ENCODE measurements at places on chromosomes 3 and 15.

DNA sequence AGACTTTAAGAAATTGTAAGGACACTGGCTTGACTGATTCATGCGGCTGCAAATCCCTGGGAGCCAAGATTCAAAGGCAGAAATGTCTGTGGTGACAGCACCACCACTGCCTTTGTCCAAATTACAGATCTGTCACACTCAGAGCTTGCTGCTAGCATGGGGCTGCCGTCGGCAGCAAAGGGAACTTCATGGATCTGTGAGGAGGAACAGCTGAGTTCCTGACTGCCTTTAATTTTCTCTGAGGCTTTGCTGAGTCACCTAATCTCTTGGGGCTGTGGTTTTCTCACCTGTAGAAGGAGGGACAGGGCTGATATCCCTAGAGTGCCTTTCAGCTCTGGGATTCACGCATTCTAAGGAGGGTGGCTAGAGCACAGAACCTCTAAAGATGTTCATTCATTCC is 4.1 kb upstream of the PAK6 start:
- DNase-seq: no peak

DNA sequence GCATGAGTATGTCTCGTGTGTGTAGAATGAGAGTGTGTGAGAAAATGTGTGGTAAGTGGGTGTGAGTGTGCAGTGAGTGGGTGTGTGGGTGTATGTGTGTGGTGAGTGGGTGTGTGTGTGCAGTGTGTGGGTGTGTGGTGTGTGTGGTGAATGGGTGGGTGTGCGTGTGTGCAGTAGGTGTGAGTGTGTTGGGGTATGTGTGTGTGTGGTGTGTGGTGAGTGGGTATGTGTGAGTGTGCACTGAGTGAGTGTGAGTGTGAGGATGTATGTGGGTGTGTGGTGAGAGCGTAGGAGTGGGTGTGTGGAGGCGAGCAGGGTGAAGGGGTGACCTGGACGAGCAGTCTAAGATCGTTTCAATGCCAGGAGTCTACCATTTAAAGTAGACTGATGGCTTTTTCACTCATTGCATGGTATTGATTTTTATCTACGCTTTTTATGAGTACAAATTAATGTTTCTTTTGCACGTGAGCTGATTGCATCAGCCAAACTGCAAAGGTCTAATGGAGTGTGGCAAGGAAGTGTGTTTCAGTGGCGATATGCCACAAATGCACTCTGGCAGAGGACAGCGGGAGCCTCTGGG is 1.6 kb upstream of the CPN2 start:
- no peak for DNase-seq

DNA sequence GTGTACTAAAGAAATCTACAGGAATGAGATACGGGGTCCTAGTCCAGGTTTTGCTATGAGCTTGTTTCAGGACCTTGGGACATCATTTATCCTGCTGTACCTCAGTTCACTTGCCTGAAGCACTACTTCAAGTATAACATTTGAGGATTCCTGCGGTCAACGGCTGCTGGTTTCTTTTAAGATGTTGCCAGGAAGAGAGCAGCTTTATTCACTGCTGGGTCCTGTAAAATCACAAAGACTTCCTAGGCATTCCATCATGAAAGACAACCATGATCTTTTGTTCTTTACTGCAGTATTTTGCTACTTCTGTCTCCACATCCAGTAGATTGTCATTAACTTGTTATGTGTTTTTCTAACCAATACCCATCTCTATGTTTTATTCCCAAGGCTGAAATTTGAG is 61.0 kb upstream of the PYDC2 start:
- DNase-seq: no peak

- DNase-seq: no peak
Observed at GRCh38 chr3:51932471-51933370, 9.0 kb downstream of the RRP9 start.

DNA sequence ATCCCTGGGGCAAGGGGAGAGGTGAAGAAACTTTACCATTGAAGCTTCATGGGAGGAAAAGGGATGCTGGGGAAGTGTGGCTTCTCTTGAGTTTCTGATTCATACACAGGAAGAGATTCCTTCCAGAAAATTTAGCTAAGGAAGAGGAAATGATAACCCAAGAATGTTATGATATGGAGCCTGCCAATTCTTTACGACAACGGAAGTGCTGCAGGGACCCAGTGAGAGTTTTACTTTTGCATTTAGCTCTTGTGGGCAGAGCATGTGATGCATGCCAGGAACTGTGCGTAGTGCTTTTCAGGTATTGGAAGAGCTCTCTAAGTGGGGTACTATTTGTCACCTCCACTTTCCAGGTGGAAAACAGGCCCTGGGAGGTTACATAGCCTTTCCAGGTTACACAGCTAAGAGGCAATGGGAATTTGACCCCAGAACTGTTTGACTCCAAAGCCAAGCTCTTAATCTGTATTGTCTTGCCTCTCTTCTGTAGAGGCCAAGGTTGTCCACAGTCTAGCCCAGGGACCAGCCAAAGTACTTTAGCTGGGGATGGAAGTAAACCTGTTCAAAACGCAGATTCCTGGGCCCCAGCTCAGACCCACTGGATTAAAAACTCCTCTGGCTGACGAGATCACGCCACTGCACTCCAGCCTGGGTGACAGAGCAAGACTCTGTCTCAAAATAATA is 23.0 kb downstream of the CMTM7 start:
- no peak for DNase-seq

- no peak for DNase-seq
Observed at GRCh38 chr3:36373666-36374065, 6.6 kb upstream of the STAC start.

DNA sequence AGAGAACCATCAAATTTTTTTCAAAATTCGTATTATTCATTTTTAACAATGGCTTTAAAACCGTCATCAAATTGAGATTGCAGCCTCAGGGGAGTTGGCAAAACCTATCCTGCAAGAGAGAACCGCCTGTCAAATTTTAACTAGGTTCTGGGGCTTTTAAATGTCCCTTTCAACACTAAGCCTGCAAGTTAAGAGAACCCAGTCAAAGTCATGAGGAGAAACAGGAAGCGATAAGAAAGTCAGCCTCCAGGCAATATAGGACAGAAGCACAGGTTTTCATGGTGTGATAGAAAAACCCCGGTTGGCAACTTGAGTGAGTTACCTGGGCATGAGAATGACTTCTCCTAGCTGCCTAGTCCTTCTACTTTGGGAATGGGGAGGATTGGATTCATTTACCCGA is 59.8 kb downstream of the CPNE4 start:
- no peak for DNase-seq

DNA sequence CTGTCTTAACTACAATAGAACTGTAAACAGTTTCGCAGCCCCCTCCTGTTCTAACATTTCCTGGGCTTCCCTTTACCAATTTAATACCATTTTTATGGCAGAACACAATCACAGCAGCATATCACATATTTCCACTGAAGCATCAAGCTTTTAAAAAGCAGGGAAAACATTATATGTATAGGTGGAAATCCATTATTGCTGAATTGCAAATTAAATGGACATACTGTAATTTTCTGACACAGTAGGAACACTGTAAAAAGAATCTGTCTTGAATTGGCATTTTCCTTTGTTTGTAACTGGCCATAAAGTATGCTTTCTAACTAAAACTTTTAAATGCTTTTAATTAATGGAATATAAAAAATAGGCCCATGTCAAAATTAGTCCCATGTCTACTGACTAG is 1385.8 kb downstream of the SI start:
- DNase-seq: no peak

DNA sequence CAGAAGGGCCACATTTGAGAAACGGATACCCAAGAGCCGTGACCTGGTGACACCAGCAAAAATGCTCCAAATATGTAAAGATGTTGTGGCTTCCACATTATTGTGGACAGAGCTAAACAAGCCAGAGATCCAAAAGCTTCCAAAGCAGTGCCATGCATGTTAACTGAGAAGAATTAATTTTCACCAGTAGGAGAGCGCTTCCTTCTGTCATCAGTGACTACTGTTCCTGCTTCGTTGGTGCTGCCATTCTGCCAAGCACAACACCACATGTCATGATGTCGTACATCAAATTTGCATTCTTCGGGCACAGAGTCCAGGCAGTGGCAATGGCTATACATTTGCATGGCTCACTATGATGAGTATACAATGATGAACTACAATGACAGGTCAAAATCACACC is 19.1 kb upstream of the CHST2 start:
- no peak for DNase-seq

- no peak for DNase-seq
Observed at GRCh38 chr15:50166216-50166615, 15.8 kb upstream of the SLC27A2 start.

DNA sequence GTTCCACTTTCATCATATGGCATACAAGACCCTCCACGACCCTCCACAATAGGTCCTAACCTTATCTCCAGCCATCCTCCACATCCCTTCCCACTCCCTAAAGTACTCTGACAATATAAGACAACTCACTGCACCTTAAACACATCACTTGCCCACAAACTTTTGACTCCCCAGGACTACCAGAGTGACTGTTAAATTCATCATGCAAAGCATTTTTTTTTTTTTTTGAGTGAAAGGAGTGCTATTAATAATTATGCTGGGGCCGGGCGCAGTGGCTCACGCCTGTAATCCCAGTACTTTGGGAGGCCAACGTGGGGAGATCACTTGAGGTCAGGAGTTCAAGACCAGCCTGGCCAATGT is 55.8 kb downstream of the OSBPL10 start:
- no peak for DNase-seq

DNA sequence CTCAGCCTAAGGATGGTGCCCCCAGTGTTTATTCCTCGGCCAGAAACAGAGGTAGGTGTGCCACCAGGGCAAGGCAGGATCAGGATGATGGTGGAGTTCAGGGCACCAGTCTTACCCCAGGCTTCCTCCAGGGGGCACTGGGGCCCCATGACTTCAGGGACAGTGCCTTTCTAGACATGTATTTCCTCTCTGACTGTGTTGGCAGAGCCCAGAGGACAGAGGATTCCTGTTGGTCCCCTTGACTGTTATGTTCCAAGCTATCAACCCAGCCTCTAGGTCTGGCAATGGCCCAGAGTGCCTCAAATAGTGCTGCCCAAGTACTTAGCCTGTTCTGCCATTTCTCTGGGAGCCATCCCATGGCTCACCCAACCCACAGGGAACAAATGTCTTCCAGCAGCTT is 2.8 kb downstream of the HEMK1 start:
- peak; percentile 86 for DNase-seq

GRCh38 chr15:90840157-90840855 is 28.1 kb upstream of the FURIN start:
- DNase-seq: no peak

DNA sequence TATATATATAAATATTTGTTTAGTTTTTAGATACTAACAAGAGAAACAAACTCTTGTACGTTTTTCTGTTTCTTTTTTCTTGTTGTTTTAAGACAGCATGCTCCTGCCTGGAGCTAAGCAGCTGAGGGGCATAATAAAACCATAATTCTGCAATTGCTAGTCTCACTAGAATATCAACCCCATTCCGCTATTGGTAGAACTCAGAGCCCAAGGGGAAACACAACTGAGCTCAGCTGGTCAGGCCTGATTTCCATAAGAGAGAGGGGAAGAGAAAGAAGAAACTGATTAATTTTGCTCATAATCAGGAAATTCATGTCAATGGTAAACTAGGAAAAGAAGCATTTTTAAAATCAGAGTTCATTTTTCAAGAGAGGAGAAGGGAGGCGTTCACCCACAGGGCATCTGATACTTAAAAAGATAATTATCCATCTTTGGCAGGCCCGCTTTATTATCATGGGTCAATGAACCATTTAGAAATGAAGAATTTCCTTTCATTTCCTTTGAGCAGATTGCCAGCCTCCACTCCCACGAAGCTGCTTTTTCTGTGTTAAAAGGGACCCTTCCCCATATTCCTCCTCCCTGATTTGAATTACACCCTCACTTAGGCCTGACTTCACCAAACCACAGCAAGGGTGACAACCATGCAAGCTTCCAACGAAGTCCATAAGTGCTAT is 965.3 kb upstream of the CFAP20DC start:
- no peak for DNase-seq

- peak; percentile 55 for DNase-seq
Observed at GRCh38 chr3:5013021-5013906, 34.0 kb downstream of the BHLHE40 start.

GRCh38 chr3:75863878-75864277 is 78.5 kb upstream of the ZNF717 start:
- DNase-seq: no peak

DNA sequence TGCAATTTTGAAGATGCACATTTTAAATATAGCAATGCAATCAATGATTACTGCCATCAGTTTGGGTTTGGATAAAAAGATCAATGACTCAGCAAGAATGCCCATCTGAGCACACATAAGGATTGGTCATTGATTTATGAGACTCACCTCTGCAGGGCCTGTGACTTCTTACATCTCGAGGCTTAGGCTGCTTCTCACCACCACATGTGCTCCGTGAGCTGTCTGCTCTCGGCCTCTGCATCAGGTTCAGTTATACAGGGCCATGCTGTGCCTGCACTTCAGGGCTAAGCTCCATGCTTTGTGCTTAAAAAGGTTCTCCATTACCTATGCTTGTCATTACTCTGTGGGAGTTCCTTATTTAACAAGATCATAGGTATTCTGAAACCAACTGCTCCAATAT is 887.5 kb downstream of the DIPK2A start:
- DNase-seq: no peak

GRCh38 chr15:52421029-52421428 is 107.7 kb downstream of the MYO5A start:
- no peak for DNase-seq

DNA sequence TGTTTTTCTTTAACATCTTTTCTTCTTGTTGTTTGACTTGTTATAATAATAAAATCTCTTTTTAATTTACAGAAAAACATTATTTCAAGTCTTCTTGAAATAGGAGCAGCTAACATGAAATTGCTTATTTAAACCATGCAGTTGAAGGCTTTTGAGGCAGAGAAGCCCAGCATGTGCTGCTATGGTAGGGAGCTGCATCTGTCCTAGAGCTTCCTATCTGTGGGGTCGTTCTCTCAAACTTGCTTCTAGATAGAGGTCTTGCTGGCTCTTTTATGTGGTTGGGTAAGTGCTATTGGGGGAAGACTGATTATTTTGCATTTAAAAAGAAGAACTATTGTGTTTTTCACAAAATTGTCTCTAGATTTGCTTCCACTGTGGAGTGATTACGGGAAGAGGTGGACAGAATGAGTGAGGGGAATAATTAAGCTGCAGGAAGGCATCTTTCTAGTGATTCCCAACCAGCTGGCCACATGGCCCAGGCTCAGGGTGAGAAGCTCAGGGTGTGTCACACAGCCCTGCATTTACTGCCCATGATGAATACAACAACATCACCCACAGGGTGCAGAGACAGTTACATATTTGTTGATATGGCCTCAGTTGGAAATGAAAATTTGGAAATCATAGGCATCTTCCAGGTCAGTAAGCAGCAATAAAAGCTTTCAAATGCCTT is 98.7 kb downstream of the CHST2 start:
- no peak for DNase-seq

GRCh38 chr15:56251315-56252095 is 7.8 kb upstream of the RFX7 start:
- no peak for DNase-seq

DNA sequence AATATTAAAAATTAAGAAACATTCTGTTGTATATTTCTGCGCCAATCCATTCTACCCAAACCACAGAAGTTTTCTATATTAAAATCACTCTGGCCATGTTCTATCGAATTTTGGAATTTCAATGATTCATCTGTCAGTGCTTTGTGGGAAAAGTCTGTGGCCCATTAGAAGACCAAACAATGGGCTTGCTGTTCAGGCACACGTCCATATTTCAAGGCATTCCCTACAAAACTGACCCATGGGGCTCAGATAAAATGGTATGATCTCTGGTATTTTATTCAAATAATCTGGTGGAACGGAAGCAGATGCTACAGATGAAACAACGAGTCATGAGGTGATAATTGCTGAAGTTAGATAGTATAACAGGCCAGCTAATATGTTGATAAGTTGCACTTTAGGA is 12.4 kb downstream of the NPHP3 start:
- DNase-seq: no peak

Measured in hematopoietic multipotent progenitor cell (in vitro differentiated cells).